ENCODE measurements at places on chromosomes 2 and 18.

DNA sequence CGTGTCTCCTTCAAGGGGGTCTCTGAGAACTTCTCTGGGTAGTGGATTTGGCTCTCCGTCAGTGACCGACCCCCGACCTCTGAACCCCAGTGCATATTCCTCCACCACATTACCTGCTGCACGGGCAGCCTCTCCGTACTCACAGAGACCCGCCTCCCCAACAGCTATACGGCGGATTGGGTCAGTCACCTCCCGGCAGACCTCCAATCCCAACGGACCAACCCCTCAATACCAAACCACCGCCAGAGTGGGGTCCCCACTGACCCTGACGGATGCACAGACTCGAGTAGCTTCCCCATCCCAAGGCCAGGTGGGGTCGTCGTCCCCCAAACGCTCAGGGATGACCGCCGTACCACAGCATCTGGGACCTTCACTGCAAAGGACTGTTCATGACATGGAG lies 168.2 kb downstream of the PKP4 start:
- no peak for DNase-seq

DNA sequence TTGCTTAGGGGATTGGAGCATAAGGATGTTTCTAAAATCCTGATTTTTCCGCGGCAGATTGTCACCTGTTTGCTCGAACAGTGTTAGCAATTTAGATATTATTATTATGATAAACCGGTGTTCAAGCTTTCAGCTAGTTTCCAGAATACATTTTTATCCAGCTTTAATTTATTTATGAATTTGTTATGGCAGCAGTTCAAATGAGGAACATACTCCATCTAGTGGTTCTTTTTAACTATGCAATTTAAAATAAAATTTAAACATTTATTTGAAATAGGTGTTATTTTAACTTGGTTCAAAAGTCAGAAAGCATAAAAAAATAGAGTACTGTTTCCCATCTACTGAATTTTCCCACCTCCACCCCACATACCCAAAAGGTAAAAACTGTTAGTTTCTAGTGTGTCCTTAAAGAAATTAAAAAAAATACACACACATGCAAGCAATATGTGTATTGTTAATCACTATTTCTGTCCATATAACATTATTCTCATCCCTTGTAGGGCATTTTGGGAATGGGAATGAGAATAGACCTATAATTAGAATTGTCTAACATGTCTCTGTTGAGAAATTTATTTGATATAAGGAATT lies 23.2 kb downstream of the ACOXL start:
- DNase-seq, result no peak

DNA sequence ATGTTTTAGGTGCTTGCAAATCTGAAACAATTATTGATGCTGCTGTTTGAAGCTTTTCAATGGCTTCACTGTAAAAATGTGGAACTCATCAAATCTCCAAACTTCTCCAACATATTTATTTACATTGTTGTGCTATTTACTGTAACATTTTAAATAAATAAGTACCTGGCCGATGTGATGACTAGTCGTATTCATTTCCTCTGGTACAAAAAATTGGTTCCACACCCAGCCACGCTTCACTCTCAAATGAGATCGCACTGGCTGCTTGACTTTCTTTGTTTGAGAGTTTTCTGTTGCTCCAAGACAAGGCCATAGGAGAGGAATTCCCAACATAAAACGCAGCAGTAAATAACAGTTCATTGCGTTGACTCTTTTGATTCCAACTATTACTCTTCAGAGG lies 32.0 kb downstream of the CDH19 start:
- DNase-seq, result no peak

DNA sequence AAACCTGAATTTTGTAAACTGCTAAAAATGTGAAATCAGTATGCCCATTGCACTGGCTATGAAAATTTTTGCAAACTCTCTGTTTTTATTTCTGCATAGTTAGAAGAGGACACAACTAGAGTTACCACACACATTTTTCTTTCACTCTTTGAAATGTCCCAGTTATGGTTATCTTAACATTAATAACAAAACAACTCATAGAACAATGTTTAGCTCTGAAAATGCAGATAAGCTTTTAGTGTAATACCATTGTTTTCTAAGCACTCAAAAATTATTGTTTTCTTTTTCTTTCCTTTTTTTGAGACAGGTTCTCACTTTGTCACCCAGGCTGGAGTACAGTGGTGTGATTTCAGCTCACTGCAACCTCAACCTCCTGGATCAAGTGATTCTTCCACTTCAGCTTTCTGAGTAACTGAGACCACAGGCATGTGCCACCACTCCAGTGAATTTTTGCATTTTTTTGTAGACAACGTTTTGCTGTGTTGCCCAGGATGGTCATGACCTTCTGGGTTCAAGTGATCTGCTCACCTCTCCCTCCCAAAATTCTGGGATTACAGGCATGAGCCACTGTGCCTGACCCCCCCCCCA lies 1204.5 kb upstream of the ZEB2 start:
- DNase-seq, result no peak

DNA sequence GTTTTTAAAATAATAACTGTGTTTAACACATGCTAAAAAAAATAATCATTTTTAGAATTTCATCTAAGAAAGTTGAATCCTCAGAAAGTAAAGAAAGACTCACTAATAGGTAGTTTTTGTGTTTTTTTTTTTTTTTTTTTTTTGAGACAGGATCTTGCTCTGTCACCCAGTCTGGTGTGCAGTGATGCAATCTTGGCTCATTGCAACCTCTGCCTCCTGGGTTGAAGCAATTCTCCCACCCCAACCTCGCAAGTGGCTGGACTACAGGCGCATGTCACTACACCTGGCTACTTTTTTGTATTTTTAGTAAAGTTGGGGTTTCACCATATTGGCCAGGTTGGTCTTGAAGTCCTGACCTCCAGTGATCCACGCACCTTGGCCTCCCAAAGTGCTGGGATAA lies 7.1 kb downstream of the CKAP2L start:
- no peak for DNase-seq

DNA sequence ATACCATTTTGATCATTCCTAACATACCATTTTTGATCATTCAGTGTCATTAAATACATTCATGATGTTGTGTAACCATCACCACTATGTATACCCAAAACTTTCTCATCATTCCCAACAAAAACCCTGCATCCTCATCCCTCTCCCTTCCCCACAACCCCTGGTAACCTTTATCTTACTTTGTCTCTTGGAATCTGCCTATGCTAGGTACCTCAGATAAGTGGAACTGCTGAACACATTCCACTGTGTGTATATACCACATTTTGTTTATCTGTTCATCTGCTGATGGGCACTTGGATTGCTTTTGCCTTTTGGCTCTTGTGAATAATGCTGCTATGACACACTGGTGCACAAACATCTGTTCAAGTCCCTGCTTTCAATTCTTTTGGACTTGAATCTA lies 83.8 kb upstream of the TFCP2L1 start:
- DNase-seq, result no peak

DNA sequence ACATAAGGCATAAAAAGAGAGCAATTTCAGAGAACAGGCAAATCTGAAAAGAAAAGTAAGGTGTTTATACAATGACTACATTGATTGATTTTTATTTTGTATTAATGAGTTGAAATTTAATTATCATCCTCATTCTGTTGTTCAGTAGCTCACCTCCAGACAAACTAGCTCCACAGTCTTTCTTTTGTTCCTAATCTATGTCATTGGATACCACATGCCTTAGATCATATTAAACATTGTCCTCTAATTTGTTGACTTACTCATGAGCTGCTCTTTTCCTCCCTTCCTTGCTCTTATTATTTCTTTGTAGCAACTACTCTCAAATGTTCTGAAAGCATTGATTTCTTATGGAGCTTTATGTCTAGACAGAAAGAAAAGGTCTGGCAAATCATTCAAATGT lies 185.5 kb upstream of the ZSWIM2 start:
- no peak for DNase-seq

GRCh38 chr2:152036611-152037469 lies 62.0 kb downstream of the CACNB4 start:
- peak; percentile 5 for DNase-seq

DNA sequence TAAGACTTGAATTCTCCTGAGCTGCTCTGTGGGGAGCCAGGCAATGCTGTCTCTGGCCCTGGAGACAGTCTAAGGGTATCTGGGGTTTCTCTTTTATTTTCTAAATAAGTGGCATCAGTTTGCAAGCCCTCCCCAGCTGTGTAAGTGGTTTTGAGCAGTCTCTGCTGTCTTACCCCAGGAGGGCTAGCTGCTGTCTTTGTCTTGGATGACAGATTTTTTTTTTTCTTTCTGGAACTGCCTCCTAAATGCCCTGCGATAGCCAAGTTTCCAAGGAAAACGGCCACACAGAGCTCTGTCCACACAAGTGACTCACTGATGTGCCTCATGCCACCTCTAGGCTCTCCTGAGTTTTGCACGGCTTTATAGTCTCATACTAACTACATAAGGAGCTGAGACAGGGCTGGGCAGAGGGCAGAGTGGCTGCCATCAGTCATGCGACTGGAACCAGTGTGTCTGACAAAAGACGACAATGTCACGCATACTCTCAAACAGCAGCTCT lies 37.2 kb upstream of the THOC1 start:
- DNase-seq, result no peak

DNA sequence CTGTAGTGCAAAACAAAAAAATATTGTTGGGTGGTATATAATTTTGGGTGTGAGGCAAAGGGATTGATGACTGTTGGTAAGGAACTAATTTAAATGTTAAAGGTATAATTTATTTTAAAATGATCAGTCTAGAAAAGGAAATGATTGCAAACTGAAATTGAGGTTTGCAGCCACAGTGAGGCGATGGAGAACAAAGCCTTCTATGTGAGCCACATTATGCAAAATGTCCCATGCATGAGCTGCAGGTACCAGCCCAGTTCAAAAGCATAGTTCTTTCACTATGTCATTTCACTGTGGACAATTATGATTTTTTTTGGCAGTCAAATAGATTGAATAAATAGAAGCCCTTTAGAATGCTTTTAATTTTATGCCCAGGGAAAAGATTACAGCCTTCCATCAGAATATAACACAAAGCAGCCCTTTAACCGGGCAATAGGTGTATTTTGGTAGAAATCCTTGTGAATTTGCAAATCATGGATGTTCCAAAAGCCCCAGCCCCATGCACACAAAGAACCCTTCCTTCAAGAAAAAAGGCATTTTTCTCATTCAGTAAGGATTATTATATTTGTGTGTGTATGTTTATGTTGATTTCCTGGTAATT lies 1.7 kb downstream of the MAP2 start:
- no peak for DNase-seq

DNA sequence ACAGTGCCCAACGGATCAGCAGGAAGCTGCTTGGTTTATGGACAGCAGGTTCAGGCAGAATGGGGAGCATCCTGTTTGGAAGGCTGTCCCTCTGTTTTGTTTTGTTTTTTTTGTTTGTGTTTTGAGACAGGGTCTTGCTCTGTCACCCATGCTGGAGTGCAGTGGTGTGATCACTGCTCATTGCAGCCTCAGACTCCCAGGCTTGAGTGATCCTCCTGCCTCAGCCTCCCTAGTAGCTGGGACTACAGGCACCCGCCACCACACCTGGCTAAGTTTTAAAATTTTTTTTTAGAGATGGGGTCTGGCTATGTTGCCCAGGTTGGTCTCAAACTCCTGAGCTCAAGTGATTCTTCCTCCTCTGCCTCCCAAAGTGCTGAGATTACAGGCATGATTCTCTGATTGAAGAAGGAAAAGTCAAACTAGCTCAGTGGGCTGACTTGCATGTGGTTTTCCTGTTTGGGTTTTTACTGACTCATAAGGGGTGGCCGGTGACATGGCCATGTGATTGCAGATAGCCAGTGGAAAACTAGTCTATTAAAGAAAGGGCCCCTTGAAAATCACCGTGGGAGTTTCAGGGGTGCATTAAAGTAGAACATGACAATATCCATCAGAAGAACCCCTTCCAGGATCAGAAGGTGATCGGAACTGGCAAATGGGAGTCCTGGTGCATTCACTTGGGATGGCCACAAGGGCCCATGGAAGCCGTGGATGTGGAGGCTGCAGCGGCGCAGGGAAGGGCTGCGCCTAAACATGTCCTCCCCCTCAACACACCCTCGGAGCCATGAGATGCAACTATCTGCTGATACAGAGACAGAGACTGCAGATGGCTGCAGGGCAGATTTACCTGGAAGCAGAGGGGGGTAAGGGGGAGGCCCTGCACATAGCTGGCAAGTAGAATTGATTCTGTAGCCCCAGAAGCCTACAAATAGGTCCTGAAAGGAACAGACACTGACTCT lies 26.5 kb downstream of the AQP12B start:
- no peak for DNase-seq

DNA sequence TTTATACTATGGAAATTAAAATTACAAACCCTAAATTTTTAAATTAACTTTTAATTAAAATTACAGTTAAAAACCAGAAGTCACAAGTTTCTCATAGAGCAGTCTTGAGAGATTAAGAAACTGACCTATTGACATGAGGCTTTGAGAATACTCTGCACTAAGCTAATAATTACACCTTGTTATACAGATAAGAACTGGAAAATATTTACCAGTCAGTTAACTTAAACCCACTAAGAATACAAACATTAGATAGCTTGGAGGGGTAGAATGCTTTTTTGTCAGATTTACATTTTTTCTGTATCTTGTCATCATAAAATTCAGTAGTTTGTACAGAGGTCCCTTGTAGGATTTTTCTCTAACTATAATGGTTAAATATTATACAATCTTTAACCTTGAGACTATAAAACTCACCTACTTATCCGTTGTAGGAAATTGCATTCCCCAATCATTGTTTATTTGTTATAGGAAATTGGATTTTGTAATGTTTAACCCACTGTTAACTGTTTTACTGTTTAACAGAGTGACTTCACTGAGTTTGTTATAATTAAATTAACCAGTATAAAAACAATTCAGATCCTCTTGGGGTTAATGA lies 219.7 kb upstream of the PKDCC start:
- no peak for DNase-seq

DNA sequence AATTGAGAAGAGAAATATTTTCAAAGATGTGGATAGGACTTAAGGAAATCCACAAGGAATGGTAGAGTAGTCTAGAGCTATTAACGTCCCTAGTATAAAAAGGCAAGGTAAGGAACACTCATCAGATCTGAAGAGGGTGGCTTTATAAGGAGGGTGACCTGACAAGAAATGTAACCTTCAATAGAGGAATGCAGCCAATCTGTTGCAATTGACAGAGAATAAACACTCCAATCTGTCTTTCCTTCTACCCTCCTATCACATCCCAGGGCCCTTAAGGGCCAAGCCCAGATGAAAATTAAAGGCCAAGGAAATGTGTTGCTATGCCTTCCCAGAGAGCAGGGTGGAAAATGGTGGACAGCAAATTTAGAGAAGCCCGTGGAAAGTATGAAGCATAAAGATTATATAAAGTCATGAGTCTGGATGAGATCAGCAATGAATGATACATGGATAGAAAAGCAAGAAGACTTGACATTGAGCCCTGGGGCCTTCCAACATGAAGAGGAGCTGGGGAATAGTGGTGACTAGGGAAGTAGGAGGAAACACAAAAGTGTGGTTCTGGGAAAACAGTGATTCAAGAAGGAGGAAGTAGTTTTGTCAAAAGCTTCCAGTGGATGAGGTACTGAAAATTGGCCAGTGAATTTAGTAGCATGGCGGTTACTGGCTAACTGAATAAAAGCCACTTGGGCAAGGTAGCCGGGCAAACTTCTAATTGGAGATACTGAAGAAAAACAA lies 270.6 kb upstream of the TANK start:
- DNase-seq, result no peak

- DNase-seq, result no peak
Observed at GRCh38 chr2:218221000-218221399, 4.0 kb downstream of the ARPC2 start.
